Progenitor cell of endocrine pancreas (in vitro differentiated cells): ENCODE measurements at places on chromosomes 1 and 21.

GRCh38 chr1:190679454-190679853 is 201.8 kb upstream of the BRINP3 start:
- DNase-seq = no peak

- DNase-seq = no peak
Observed at GRCh38 chr1:50521703-50522102, 98.5 kb upstream of the DMRTA2 start.

DNA sequence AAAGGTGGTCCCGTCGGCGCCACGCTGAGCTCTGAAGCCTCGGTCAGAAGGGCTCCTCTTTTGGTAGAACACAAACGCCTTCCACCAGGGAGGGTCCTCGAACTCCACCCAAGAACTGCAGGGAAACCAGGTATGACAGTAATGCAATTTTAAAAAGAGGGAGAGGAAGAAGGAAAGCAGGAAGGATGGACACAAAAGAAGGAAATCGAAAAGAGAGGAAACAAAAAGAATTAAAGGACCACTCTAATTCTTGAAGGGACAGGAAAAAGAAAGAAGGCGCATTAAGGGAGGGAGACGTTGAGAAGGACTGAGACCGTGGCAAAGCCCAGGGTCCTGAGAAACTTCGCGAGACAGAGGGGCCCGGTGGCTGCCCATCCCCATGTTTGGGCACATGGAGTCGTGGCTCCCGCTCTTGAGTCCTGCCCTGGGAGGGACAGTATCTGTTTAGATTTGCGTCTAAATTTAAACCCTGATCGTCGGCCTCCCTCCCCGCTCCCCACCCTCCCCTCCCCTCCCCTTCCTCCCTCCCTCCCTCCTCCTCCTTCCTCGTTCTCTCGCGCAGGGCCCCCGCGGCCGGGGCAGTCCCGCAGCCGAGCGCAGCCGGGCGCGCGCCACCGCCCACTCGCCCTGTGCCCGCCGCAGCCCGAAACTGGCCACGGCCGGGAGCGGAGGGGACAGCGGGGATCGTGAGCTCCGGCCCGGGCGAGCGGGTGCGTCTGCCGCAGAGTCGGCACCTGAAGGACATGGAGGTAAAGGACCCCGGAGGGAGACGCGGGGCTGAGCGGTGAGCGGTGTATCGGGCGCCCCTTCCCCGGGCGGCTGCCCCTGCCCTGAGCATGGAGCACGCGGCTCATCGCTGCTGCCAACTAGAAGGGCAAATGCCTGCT is at the start of gene RCSD1:
Gene RCSD1 (plus strand): TSS at position 552 of the 887 bp plus-strand sequence. CDS start 192 bp downstream, at position 744.
- DNase-seq = peak; percentile 28

- no peak for DNase-seq
Observed at GRCh38 chr21:29465546-29465945, 166.8 kb downstream of the BACH1 start.
